ENCODE measurements at places on chromosomes 13 and 19. TPM values are rescaled to one million over a fixed set of nuclear protein-coding genes. Genes with fewer than 3 reads are reported as not detected.

Gene FGF22
- total RNA-seq, result 0.15 TPM

Gene ZNF835
- total RNA-seq, result 6.6 TPM

Gene ZNF304
- 12.2 TPM for total RNA-seq

Gene SIAH3
- not detected for total RNA-seq

Gene ZNF534
- 0.51 TPM for total RNA-seq
